GM23248 (cell line): ENCODE measurements at places on chromosomes 3 and 15. TPM values are rescaled to one million over a fixed set of nuclear protein-coding genes. Genes with fewer than 3 reads are reported as not detected.

Gene PCYT1A
- 96.3 and 116 TPM in 2 replicates for total RNA-seq

Gene ADGRG7
- not detected in 2 replicates for total RNA-seq

Gene ANAPC13
- 93.5 and 108 TPM in 2 replicates for total RNA-seq

GRCh38 chr15:61528581-61528910, 299.4 kb upstream of the RORA start:
- no peak for DNase-seq

GRCh38 chr3:24259901-24260512, 234.6 kb downstream of the THRB start:
- peak; percentile 78 for DNase-seq

GRCh38 chr3:29011966-29012365, 268.9 kb upstream of the RBMS3 start:
- DNase-seq = no peak

GRCh38 chr15:53448232-53449015, 311.0 kb downstream of the WDR72 start:
- no peak for DNase-seq

DNA sequence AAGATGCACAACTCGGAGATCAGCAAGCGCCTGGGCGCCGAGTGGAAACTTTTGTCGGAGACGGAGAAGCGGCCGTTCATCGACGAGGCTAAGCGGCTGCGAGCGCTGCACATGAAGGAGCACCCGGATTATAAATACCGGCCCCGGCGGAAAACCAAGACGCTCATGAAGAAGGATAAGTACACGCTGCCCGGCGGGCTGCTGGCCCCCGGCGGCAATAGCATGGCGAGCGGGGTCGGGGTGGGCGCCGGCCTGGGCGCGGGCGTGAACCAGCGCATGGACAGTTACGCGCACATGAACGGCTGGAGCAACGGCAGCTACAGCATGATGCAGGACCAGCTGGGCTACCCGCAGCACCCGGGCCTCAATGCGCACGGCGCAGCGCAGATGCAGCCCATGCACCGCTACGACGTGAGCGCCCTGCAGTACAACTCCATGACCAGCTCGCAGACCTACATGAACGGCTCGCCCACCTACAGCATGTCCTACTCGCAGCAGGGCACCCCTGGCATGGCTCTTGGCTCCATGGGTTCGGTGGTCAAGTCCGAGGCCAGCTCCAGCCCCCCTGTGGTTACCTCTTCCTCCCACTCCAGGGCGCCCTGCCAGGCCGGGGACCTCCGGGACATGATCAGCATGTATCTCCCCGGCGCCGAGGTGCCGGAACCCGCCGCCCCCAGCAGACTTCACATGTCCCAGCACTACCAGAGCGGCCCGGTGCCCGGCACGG, 991 bp downstream of the SOX2 start:
- peak; percentile 20 for DNase-seq

DNA sequence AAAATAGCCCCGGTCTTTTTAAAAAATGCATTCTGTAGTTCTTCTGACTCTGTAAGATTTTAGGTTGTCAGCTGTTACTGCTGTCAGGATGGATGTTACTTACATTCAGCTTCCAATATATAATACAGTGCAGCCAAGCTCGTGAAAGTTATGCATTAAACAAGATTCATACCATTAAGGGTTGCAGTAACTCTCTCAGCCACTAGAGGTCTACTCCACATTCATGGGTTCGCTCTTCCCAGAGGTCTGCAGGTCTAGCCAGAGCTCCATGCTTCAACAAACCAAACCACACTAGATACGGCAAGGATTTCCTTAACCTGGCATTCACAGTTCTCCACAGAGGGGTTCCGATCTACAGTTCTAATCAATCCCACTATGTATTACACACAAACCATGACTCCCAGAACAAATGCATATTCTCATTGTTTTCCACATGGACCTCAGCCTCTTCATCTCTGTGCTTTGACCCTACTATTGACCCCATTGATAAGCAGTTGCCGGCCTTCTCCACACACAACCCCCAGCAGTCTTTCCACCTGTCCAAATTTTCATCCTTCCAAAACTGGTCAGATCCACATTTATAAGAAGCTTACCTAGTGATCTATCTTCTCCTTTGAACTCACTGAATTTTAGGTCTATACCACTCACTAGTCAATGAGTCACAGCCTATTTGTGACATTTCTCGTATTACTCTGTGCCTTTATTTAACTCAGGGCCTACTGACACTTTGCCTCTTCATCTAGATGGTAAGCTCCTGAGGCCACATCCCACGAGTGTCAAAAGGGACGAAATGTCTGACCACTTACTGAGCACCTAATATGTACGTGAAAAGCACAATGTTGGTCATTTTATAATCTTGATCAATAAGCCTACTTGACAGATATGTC, 33.7 kb downstream of the RORA start:
- DNase-seq = peak; percentile 61

- no peak for DNase-seq
Measured at GRCh38 chr3:24253336-24253735, 241.3 kb downstream of the THRB start.
